ENCODE measurements at places on chromosomes 13 and 19.

GRCh38 chr13:98476106-98476505, 100.8 kb downstream of the STK24 start:
- no peak for DNase-seq

DNA sequence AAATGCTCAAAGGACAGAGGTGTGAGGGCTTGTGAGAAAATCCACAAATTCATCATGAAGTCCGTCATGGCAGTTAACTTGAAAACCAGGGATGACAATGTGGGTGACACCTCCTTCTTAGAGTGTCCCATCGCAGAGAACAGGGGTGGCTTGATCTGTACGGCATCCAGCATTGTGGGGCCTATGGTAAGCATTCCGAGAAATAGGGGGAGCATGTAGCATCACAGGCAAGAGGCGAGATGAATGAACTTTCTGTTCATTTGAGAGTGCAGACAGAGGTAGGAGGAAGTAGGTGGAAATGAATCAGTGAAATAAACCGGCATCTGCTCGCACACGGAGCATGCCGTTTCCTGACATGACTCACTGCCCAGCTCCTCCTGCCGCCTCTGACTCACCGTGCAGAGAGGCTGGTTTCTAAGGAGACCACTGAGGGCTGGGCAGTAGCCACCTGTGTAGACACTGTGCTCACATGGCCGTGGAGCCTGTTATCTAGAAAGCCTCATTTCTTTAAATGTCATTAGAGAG, 339.0 kb downstream of the RFC3 start:
- DNase-seq, result no peak

GRCh38 chr13:114109641-114110041, 22.8 kb downstream of the RASA3 start:
- DNase-seq, result no peak

- no peak for DNase-seq
These were observed 11.6 kb downstream of the LRP3 start for GRCh38 chr19:33205531-33206260.

- DNase-seq, result no peak
These were observed 12.0 kb downstream of the EBPL start for GRCh38 chr13:49679246-49679645.

Data from activated CD4-positive, CD25-positive, alpha-beta regulatory T cell (primary cell).